ENCODE measurements at places on chromosomes 6 and 20. TPM values are rescaled to one million over a fixed set of nuclear protein-coding genes. Genes with fewer than 3 reads are reported as not detected.

HLA-DQB2 gene
- not detected for total RNA-seq

RIMS1 gene
- 0.55 TPM for total RNA-seq

- no peak for DNase-seq
These were observed 77.8 kb downstream of the ARHGAP18 start for GRCh38 chr6:129632172-129632613.

DNA sequence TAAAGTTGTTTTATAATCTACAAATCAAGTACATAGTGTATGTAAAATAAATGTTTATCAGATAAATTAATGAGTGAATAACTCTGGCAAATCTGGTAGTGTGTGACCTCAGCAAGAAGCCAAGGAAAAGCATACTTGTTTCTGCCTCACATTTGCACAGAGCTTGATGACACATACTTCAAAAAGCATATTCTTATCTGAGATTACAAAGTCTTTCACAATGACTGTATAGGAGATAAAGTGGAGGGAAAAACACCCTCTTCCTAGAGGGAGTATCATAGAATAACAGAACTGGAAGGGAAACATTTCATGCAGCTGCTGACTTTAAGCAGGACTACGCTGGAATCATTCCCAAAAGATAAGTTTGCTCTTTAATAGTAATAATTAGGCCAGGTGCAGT, 28.1 kb upstream of the AKAP7 start:
- no peak for DNase-seq

PRL gene
- not detected for total RNA-seq

DNA sequence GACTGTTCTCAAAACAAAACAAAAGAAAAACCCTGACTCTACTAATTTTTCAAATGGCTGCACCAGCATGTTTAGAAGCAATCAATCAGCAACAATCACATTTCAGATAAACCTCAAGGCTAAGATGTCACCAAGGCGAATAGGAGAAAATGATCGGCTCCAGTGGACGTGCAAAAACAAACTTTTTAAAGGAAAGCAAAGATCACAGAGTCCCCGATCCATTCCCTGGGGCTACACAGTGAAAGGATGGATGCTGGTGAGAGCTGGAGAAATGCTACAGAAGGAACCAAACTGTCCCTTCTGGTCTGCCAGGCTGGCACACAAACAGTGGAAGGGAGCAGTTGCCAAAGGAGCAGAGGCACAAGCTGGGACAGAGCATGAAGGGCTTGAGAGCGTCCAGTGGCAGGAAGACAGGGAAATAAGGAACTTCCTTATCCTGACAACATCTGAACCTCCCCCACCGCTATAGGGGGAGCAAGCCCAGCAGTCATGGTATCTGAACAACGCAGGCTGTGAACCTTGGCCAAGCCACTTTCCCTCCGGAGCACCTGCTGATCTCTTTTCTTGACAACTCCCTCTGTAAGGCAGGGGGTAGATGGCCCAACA, 73.7 kb upstream of the HIVEP1 start:
- DNase-seq, result no peak

- DNase-seq, result no peak
These were observed 489 bp downstream of the TBX18 start for GRCh38 chr6:84763886-84764331.

HMGCLL1 gene
- 0.94 TPM for total RNA-seq

DNA sequence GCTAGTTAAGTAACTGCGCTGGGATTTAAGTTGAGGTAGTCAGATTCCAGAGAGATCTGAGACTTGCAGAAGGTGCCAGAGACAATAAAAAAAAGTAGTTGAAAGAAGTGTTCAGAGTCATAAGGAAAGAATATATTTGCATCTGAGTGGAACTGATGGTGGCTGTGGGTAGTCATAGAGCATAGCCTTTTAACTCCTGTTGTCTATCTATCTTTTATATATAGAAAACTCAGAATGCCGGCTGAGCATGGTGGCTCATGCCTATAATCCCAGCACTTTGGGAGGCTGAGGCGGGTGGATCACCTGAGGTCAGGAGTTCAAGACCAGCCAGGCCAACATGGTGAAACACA, 62.0 kb downstream of the CARMIL1 start:
- DNase-seq, result no peak

CDSN gene
- total RNA-seq, result not detected

DNA sequence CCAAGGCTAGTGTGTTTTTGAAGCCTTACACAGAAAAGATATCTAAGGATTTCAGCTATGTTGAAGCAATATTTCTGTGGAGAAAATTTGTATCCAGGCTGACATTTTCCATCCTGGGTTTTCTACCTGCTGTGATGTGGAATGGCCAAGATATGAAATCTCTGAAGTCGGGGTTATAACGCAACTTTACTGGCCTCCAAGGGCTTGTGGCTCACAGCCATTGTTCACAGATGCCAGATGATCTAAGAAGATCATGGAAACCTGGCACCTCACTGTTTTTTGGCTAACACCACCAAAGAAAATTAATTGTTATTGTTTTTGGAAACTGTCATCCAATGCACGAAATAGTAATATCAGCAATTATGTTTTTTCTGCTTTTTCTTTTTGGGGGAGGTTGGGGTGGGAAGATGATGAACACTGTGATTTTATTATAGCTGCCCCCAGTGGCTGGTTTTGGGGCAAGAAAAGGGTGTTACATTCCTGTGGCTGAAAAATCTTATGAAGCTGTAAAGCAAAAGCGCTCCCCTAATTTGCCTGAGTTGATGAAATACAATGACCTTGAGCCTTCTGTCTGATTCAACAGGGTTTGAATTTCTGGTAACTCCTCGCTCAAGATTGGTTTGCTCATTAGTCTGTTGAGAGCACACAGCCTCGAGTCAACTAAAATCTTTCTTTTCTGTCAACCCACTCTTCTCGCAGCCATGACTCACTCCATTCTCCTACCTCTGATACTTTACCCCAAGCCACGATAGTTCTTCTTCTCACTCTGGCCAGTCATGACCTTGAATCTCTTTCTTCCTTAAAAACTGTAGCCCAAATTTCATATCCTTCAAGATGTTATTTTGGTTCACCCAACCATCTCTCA, 236.7 kb downstream of the PAX1 start:
- DNase-seq, result no peak

TINAG gene
- 0.51 TPM for total RNA-seq

- DNase-seq, result no peak
These were observed 302.1 kb upstream of the RUNX2 start for GRCh38 chr6:45026003-45026516.

GRCh38 chr6:127924440-127924839, 23.6 kb upstream of the THEMIS start:
- DNase-seq, result no peak

All from right atrium auricular region (tissue), 2 donors.